Tongue (tissue), 3 donors: ENCODE measurements at places on chromosomes 16 and 17.

DNA sequence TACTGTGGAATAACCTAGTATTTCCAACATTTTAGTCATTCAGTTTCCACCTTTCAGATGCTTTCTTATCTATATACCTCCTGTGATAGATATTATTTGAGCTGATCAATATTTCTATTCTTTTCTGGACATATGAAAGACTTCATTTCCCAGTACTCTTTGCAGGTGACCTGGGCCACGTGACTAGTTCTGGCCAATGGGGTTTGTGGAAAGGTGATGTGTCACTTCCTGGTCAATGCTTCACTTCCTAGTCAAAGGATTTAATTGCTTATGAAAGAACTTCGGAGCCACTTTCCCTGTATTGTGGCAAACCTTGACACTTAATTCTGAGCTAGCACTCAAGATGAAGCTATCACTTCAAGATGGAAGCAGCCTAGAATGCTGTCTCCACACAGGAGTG lies 248.9 kb upstream of the FOXF1 start:
- no peak for DNase-seq

DNA sequence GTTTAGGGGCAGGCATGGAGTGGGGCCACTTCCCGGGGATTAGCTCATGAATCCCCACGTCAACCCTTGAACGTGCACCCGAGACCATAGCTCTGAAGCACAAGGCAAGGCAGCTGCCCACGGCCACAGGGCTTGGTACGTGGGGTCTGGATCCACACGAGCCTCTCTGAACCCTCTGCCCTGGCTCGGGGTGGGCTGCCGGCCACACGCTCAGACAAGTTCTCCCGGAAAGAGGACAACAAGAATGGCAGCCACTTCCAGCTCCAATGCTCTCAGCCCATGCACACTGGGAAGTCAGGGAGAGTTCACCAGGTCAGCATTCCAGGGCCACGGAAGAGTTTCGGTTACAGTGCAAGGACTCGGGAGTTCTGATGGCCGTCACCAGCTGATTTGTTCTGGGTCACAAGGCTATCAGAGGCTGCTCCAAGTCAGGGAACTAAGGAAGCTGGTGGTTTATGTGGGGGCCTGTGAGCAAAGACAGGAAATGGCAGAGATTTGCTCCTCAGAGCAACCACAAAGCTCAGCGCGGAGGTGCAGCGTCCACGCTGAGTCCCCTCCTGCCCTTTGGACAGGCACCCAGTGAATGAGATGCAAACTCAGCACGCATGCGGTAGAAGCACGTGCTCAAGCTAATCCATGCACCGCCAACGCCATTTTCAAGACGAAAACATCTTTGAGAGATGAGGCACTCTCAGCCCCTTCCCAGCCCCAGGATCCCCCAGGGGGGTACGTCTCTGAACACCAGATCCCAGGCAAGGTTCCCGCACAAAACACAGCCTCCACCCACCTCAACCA lies 356.4 kb downstream of the FOXL1 start:
- no peak for DNase-seq

- DNase-seq: no peak
Measured at GRCh38 chr17:958712-959451, 20.7 kb downstream of the NXN start.

DNA sequence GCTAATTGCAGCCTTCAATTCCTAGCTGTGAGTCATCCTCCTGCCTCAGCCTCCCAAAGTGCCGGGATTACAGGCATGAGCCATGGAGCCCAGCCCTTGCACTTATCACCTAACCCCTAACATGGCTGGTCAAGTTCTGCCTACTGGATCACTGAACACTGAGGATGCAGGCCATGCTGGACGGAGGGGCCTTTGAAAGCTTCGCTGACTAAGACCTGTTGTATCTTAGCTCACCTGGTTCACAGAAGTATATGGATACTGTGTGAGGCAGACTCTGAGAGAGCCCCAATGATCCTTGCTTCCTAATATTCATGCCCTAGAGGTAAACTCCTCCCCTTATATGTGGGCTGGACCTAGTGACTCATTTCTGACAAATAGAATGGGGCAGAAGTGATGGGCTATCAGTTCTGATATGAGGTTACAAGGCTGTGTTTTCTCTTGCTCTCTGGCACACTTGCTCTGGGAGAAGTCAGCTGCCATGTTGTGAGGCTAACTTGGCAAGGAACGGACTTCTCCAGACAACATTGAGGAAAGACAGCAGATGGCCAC lies 11.7 kb upstream of the TMIGD1 start:
- no peak for DNase-seq

DNA sequence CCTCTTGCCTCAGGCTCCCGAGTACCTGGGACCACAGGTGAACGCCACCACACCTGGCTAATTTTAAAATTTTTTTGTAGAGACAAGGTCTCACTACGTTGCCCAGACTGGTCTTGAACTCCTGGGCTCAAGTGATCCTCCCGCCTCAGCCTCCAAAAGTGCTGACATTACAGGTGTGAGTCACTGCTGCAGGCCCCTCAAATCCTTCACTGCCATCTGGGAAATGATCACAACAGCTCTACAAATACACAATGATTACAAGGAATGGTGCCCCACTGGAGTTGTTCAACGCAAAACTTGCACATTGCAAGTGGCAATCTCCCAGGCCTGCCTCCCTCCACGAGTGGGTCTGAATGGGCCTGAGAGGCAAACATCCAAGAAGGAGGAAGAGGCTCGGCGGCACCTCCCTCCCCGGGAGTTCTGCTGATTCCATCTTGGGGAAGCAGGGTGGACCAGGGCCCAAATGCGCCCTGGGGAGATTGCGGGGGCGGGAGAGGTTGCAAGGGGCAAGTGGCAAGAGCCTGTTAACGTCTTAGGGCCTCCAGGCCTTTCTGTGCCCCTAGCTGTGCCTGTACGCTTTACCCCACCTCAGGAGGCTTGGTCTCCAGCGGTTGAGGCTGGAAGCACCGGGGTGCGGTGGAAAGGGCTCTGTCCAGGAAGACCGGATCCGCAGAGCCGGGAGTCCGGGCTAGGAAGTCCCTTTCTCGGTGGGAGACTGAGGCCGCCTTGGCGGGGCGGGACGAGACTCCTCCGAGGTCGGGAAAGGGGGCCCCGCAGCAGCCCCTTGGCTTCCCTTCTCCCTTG lies 656 bp upstream of the IGFBP4 start:
- no peak for DNase-seq

GRCh38 chr16:66752379-66752778 lies 970 bp upstream of the DYNC1LI2 start:
- DNase-seq: no peak

GRCh38 chr17:8438441-8438840 lies 2.8 kb downstream of the NDEL1 start:
- no peak for DNase-seq

DNA sequence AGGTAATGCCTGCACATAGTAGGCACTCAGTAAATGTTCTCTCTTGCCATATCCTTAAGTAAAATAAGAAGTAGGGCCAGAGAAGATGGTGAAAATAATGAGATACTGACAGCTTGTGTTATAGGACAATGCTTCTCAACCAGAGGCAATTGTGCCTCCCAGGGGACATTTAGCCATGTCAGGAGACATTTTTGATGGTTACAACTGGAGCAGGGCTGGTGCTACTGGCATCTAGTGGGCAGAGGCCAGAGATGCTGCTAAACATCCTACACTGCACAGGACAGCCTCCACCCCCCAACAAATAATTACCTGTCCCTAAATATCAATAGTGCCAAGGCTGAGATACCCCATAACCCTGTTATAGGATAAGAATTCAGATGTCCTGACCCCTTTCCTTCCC lies 1.7 kb downstream of the RAD51D start:
- DNase-seq: no peak

GRCh38 chr16:2949705-2950352 lies 14.2 kb upstream of the KREMEN2 start:
- DNase-seq: no peak

DNA sequence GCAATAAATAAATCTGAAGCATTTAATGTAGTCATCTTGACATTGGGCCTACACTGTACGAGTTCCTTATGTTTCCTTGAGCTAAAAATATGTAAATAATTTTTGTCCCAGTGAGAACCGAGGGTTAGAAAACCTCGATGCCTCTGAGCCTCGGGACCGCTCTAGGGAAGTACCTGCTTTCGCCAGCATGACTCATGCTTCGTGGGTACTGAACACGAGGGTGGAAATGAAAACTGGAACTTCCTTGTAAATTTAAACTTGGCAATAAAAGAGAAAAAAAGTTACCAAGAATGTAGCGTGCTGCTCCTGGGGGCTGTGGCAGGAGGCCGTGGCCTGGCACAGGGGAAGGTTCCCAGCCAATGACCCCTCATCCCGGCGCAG lies 74.1 kb downstream of the SOCS1 start:
- DNase-seq: no peak

DNA sequence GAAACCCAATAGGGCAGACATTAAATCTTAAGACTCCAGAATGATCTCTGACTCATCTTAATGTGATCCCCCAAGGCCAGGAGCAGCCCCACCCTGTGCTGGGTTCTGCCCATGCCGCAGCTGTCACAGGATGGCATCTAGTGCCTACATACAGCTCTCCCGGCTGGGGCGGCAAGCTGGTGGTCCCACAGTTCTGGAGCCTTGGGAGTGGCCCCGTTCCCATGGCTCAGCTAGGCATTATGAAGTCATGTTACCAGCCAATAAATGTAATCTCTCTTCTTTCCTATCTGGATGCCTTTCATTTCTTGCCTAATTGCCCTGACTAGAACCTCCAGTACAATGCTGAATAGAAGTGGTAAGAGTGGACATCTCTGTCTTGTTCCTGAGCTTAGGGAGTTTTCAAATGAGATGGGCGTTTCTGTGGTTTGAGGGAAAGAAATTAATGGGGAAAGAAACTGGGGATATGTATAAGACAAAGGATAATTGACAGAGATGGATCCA lies 95.7 kb upstream of the DNAH17 start:
- peak; percentile 83 for DNase-seq

DNA sequence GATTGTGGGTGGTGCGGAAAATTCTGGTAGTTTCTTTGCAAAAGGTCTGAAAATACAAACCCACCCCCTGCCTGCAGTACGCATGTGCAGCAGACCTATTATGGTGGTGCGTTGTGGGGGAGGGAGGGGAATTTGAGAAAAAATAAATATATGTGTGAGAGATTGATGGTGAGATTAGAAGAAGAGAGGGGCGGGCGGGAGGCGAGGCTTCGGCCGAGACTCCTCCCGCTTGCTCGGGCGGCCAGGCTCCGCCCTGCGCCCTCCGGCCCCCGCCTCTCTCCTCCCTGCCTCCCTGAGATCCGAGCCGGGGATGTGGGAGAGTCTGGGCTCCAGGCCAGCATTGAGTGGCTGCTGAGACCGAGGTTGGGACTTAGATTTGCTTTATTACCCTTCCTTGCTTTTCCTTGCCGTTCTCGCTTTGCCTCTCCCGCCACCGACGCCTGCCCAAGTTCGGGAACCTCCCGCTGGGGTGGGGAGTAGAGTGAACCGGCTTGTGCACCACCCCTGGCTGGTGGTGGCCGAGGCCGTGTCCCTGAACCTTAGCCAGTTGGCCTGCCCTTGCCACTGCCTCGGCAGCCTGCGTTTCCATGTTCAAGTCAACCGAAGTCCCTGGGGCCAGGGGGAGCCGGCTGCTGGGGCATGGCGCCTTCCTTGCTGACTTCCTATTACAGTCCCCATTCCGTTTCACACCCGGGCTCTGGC lies 956 bp upstream of the CHD3 start:
- peak; percentile 99 for DNase-seq

- no peak for DNase-seq
Measured at GRCh38 chr16:50292566-50292948, 26.2 kb downstream of the ADCY7 start.

DNA sequence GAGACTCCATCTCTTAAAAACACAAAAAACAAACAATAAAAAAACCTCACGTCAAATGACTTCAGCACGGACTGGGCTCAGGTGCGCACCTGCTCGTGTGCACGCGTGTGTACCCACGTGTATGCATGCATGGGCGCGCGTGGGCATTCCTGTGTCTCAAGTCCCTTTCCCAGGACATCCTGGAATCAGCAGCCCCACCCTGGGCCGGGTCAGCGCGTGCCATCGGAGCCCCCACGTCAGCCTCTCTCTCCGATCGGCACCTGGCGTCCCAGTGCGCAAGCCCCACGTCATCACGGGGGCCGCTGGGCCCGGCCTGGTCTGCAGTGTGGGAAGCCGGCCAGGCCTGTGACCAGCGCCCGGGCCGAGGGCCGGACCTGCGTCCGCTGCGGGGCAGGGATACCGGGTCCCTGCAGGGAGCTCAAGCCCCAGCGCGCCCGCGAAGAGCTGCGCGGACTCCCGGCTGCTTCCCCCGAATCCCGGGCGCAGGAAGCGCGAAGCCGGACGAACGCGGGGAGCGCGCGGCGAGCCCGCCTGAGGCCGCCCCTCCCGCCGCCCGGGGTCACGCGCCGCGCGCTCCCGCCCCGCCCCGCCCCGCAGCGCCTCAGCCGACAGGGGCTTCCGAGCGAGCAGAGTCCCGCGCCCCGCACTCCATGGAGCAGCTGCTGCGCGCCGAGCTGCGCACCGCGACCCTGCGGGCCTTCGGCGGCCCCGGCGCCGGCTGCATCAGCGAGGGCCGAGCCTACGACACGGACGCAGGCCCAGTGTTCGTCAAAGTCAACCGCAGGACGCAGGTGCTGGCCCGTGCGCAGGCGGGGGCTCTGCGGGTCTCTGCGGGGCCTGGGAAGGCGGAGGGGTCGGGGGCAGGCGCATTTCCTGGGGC lies at the start of gene FN3K:
Gene FN3K, plus strand, starts transcription at position 629 of the 880 bp plus-strand sequence. Its CDS starts 22 bp downstream, at position 651.
- DNase-seq: peak; percentile 81

DNA sequence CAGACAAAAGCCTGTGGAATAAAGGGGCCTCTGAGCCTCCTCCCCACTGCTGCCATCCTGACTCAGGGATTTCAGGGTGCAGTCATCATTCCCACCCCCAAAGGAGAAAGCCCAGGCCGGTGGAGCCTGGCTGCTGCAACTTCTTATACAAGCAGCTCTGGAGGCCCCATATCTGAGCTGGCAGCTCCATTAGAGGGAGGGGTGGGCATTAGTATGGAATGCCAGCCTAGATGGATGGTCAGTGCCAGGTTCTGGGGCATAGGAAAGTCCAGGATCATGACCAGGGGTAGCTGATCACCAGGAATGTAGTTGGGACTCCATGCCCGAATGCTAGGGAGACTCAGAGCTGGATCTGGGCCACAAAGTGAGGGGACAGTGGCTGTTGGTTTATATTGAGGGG lies 581.0 kb downstream of the KCNJ18 start:
- DNase-seq: no peak

GRCh38 chr17:17928398-17929287 lies 43.6 kb downstream of the TOM1L2 start:
- DNase-seq: no peak

- no peak for DNase-seq
Measured at GRCh38 chr17:29948448-29949215, 7.2 kb downstream of the EFCAB5 start.

- DNase-seq: no peak
Measured at GRCh38 chr17:55663400-55663799, 59.3 kb downstream of the TMEM100 start.

GRCh38 chr17:45395569-45396415 lies 36.9 kb downstream of the ARHGAP27 start:
- DNase-seq: no peak
